ENCODE measurements at places on chromosomes 1 and 21.

- DNase-seq: no peak
Measured at GRCh38 chr1:201358596-201358995, 18.9 kb downstream of the TNNT2 start.

GRCh38 chr1:215132156-215132555 lies 49.6 kb downstream of the KCNK2 start:
- DNase-seq: no peak

DNA sequence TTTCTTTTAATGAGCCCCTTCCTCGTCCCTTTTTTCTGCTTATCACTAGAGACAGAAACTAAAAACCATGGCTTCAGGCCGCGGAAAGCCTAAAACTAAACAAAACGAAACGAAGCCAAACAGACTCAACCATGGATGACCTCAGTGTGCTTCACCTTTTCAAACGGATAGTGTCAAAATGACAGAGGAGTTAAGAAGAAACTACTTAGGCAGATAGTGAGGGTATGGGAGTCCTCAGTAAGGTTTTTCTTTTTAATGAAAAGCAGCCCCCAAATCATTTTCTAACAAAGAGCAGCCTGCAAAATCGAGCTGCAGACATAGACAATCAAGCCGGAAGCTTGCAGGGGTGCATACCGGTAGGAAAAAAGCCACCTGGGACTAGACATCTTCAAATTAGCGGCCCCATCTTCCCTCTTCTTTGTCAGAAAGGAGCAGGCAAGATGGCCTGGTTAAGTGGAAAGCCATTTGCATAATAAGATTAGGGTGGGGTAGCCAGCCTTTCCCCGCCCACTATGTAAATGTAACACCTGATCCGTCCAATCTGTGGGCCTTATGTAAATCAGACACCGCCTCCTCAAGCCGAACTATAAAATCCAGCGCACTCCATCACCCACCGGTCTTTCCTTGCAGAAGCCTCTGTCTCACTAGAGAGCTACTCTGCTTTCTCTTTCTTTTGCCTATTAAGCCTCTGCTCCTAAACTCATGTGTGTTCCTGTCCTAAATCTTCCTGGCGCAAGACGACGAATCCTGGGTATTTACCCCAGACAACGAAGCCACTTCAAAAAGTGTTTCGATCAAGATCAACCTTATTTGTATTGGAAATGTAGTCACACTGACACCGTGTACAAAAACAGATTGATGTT lies 6.2 kb upstream of the ERO1B start:
- no peak for DNase-seq

DNA sequence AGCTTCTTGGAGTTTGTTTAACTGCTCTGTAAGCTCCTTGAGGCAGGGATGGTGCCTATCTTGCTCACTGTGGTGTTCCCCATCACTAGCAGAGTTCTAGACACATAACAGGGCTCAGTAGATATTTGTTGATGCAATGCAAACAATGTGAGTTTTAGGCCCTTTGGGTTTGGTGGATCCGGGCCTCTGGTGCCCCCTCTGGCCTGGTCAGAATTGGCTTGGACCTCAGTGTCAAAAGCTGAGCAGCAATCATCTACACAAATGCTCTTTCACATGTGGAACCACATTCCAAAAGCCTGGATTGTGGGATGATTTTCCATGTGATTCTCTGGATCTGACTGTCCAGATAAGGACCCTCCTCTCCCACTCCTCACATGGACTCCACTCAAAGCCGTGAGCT lies 53.4 kb upstream of the BCAR3 start:
- DNase-seq: no peak

DNA sequence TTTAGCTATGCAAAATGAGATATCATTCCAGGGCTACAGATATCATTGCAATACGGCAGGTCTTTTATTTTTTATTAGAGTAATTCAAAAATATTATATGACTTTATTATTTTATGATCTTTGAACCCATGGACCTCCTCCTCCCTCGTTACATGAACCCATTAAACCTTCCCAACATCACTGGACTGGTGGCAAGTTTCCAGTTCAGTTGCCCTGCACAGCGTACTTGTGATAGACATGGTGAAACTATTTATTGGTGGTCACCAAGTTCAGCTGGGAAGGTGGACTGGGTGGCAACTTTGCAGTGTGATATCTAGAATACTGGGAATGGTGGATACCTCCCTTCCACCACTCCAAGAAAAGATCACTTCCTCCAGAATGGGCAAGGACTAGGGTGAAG lies 52.5 kb downstream of the SLC30A10 start:
- no peak for DNase-seq

DNA sequence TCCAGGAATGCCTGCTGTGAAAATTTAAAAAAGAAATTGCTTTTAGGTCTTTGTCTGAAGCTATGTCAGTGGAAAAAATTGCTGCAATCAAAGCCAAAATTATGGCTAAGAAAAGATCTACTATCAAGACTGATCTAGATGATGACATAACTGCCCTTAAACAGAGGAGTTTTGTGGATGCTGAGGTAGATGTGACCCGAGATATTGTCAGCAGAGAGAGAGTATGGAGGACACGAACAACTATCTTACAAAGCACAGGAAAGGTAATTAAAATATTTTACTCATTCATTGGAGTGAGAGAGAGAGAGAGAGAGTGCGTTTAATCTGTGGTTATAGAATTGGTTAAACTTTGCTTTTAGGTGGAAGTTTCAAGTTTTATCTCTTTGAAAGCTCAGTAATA lies 20.0 kb downstream of the CDC73 start:
- no peak for DNase-seq

DNA sequence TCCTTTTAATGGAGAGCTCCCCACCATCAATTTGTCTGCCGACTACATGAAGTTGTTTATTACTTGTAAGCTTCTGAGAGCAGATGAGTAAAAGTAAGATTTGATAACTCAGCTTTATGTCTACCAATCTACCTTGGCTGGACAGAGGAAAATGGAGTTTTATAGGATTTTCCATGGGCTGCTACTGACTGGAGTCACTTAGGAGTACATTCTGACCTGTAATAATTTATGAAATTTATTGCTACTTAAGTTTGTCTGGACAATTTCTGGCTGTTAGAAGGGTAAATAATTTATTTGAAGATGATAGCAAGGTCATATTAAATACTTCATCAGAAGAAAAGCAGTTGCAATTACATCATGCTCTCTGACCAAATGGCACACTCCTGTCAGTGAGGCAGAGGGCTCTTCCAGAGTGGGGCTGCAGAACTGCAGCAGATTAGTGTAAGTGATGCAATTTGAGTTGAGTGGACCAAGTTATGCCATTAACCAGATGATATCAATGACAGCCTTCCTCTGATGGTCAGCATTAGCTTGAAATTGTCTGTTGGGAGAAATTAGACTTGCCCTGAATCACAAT lies 736.7 kb upstream of the PTBP2 start:
- DNase-seq: no peak

- DNase-seq: no peak
Measured at GRCh38 chr1:206693592-206693991, 8.9 kb downstream of the MAPKAPK2 start.

DNA sequence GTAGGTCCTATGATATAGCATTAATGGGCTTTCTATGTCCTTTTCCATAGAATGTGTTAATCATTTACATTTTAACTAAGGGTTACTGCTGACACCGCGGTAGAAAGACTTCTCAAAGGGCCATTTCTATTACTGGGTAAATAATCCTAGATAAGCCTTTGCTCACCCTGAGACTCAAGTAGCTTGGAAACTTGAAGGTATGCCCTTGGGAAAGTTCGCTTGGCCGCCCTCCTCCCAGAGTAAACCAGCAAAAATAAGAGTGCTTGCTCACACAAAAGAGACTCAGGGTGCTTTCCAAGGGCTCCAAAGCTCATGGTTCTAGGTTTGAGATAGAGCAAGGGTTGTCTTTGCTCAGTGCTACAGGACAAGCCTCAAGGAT lies 85.8 kb upstream of the TMPRSS2 start:
- DNase-seq: no peak

DNA sequence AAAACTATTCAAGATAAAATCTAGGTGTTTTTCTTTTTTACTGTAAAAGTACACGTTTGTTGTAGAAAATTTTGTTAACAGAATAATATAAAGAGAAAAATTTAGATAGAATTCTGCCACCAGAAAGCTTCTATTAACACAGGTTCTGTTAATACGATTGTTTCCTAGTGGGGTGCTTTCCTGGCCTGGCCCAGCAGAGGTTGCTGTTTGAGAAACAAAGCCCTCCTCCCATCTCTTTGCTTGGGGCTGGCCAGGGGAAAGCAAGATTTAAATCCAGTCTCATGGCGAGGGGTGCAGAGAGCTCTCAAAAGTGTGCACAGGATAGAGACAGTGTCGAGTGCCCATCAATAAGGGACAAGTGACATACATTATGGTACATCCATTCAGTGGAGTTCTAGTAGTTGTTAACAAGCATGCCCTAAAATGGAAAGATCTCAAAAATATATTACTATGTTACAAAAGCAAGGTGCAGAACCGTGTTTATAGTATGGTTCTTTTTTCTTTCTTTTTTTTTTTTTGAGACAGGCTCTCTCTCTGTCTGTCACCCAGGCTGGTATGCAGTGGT lies 14.6 kb upstream of the ACBD3 start:
- DNase-seq: no peak
